ENCODE measurements at places on chromosomes 7 and 10.

DNA sequence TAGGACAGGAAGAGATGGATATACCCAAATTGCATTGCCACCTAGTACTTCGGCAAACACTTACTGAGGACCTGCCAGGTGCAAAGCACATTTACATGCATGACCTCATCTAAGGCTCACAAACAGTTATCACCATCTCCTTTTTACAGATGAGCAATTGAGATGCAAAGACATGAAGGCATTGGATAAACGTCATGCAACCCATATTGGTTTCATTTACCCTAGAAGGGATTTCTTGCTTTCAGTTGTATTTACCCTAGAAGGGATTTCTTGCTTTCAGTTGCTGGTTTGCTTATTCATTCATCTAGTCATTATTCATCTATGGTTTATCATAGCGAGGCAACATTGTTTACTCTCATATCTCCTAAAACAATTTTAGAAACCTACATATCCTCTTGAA, 52.2 kb downstream of the STEAP1B start:
- no peak for DNase-seq

GRCh38 chr7:30087371-30087770, 47.4 kb upstream of the MTURN start:
- no peak for DNase-seq

DNA sequence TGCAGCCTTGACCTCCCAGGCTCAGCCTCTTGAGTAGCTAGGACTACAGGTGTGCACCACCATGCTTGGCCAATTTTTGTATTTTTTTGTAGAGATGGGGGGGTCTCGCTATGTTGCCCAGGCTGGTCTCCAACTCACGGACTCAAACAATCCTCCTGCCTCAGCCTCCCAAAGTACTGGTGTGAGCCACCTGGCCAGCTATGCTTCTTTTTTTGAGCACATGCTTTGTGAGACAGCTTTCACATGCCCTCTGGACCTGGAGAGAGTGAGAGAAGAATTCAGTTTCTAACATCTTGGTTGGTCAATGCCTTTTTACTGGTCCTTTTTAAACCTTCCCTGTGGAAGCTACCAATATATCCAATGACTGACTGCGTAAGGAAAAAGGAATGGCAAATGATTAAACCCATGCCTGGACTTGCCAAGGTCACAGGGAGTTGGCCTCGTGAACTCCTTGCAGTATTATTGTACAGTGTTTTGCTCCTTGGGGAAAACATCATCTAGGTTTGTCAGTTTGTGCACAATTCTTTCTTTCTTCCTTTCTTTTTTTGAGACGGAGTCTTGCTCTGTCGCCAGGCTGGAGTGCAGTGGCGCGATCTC, 6.2 kb upstream of the FOXK1 start:
- DNase-seq = no peak

- DNase-seq = no peak
Measured at GRCh38 chr10:52245547-52245946, 68.5 kb upstream of the DKK1 start.

DNA sequence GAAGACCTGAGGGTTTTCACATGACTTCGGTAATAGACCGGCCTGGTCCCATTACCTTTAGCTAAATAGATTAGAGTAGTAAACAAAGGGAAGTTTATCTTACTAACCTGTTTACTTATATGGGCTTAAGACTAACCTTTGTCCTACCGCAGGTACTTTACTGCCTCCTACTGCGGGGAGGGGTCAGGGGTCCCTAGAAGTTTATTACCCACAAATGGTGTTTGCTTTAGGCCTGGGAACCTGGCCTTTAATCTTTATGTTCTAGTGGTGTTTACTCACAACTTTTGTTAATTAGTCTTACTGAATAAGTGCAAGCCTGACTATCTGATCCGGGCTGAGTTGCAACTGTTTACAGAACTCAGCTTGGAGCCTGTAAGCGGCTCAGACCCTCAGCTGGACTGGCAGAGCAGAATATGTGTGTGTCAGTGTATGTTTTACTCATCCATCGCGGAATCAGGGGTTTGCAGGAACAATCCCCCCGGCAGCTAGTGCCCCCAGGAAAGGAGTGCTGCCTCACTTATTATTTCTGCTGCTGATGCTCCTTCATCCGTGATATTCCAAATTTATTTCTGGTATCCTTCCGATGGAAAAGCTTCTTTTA, 578.9 kb upstream of the SEMA3D start:
- DNase-seq = no peak

Measured in AG10803 (cell line).